Caco-2 (cell line): ENCODE measurements at places on chromosomes 2 and 18. TPM values are rescaled to one million over a fixed set of nuclear protein-coding genes. Genes with fewer than 3 reads are reported as not detected.

DNA sequence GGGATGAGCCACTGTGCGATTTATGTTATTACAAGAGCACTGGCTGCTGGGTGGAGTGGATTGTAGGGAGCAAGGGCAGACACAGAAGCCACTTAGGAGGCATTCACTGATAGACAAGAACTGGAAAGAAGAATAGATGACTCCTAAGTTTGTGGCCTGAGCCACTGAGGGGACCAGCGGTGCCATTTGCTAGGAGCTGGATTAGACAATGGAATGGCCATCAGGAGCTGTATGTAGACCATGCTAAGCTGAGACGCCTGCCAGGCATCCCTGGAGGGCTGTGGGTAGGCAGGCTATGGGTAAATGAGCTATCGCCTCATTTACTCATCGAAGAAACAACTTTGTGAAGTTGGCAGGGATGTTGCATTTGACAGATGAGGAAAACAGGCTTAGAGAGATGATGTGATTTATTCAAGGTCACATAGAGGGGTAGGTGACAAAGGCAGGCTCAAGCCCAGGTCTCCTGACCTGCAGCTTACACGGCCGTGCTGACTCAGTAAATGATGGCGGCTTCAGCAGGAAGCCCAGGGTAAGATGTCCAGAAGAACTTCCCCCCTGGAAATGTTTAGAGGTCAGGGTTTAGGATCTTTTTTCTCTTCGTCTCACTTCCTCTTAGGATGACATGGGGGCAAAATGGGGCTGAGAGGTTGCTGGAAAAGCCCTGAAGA, 2.8 kb downstream of the MFSD2B start:
- H3K4me1 ChIP-seq: peaks cover 22% of the 10 kb centered on the region
- no peak overlapping the region for H3K4me3 ChIP-seq
- H3K36me3 ChIP-seq: no peaks in the 10 kb centered on the region
- DNase-seq: no peak

DNA sequence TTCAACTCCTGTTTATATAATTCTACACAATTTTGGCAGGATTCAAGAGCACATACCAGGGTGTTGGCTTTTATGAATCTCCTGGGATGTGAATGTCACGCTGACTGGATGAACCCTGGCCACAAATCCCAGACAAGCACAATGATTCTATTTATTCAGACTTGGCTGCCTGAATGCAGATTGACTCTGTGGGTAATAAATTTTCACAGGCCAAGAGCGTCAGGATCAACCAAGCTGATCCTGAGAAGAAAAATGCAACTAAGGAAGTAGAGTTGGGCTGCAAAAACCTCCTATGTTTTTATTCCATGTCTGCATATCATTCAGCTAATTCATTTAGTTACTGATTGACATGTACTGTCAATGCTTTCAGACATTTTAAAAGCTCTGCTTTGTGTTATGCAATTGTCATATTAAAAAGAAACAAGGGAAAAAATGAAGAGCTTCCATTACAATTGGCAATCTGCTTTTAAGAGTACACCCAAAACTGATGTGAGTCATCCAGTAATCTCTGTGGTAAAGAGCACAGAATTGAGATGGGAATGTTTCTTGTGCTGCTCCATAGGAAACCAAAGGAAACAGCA, 173.0 kb upstream of the REV1 start:
- no peak overlapping the region for H3K27ac ChIP-seq
- no peaks in the 10 kb centered on the region for H3K4me1 ChIP-seq
- H3K4me3 ChIP-seq: no peak overlapping the region
- no peaks in the 10 kb centered on the region for H3K27me3 ChIP-seq
- no peak for DNase-seq

DNA sequence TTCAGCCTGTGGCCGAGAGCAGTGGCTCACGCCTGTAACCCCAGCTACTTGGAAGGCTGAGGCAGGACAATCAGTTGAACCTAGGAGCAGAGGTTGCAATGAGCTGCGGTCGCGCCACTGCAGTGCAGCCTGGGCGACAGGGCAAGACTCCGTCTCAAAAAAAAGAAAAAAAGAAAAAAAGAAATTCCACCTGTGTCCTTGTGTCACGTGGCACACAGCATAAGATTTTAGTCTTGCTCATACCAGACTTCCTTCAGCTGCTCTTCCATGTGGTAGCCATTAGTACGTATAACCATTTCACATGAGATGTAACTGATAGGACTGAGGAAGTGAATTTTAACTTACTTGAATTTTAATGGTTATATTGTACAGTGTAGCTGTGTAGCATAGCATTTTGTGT, 4.0 kb downstream of the NOP58 start:
- H3K36me3 ChIP-seq: no peaks in the 10 kb centered on the region; the same call in 1 of the 2 replicates
- no peak overlapping the region for H3K27ac ChIP-seq
- H3K4me3 ChIP-seq: no peak overlapping the region
- no peaks in the 10 kb centered on the region for H3K27me3 ChIP-seq

DNA sequence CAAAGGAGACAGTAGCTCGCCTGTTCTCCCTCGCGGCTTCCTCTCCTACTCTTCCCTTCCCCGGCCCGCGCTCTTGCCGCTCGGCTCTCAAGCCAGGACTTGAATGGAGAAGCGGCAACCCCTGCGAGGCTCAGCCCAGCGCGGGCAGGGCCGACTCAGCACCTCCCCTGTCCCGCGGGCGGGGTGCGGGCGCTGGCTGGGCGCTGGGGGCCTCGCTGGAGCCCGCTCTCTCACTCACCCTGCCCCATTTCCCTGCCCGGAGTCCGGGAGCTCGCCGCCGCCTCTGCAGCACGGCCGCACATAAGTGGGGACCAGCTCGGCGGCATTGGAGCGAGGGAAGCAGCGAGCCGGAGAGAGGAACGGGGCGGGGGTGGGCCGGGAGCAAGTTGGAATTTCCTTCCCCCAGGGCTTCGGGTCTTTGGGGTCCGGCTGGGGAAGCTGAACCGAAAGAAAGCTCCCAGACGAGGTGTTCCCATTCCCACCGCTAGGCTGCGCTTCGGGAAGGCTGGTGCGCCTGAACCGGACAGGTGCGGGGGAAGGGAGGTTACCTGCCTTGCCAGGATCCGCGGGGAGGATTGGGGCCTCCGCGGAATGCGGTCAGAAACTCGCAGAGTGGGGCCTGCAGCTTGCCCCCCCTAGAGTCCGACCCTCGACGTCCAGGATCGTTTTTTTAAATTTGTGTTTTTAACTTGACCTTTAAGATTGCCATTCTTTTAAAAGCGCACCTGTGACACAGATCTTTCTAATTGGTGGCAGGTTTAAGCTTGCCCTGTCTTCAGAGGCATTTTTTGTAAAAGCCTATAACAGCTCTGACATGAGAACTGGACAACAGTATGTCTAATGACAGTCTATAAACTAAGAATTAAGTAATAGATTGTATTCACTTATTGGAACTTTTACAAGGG, at the start of gene COBLL1:
COBLL1 (minus strand) TSS at position 105 of the 905 bp plus-strand sequence. CDS start 627 bp downstream, outside the sequence.
- H3K4me3 ChIP-seq: peak within 1 kb of the TSS; percentile 86
- no peaks in the 10 kb centered on the region for H3K27me3 ChIP-seq
- H3K4me1 ChIP-seq: peaks cover 27% of the 10 kb centered on the region
- peak within 1 kb of the TSS; percentile 92 for H3K27ac ChIP-seq
- H3K36me3 ChIP-seq: peaks cover 2% of the 10 kb centered on the region; the same call in 1 of the 2 replicates

DNA sequence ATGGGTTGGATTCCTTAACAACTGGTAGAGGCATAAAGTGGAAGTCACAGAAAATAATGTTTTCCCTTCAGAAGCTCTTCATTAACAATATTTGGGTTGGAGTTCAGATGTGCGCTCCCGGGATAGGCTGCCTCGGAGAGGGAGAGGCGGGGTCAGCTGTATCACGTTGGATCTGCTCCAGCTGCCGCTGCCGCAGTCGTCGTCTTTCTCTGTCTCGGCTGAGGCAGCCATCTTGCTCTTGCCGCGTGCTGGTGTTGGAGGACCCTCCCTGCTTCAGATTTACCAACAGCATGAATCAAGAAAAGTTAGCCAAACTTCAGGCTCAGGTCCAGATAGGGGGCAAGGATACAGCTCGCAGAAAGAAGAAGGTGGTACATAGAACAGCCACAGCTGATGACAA, 35.1 kb downstream of the TANC1 start:
- no peak overlapping the region for H3K27ac ChIP-seq
- no peaks in the 10 kb centered on the region for H3K27me3 ChIP-seq
- H3K36me3 ChIP-seq: no peaks in the 10 kb centered on the region; the same call in 1 of the 2 replicates
- H3K4me1 ChIP-seq: peaks cover 9% of the 10 kb centered on the region

DNA sequence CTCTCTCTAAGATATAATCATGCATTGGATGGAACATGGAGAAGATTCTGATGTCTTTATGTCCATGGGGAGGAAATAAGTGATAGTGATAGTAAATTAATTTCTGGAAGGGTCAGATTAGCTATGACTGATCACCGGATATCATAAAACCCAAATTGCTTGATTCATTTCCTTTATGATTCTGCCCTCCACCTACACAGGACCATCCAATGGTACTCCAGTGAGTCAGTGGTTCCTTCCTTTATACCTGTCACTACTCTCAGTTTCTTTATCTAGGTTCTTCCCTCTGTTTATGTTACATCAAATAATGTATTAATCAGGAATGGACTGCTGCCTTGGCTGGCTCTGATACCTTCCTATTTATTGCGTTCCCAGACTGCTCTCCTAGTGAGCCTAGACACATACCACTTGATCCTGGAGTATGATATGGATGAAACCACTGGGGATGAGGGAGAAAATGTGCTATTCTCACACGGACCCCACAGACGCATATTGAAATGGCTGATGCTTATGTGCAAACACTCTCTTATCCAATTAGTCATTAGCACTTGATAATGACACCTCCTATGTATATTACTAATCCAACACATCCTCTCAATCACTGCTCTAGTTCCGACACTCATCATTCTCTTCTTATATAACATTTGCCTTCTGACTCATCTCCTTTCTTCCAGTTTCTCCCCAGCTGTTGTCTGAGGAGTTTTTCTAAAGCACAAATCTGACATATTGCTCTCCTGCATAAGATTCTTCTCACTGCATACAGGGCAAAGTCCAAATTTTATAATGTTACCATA, 315.6 kb downstream of the INSIG2 start:
- no peaks in the 10 kb centered on the region for H3K27me3 ChIP-seq
- 0 out of 2 replicates have a peak, but pooled peaks cover 3% of the 10 kb centered on the region for H3K4me1 ChIP-seq
- H3K36me3 ChIP-seq: no peaks in the 10 kb centered on the region
- H3K27ac ChIP-seq: no peak overlapping the region

GRCh38 chr2:10481055-10481665, 33.0 kb upstream of the ODC1 start:
- no peak overlapping the region for H3K4me3 ChIP-seq
- DNase-seq: no peak
- peak overlapping the region; percentile 7 for H3K27ac ChIP-seq
- H3K4me1 ChIP-seq: peaks cover 23% of the 10 kb centered on the region
- no peaks in the 10 kb centered on the region for H3K27me3 ChIP-seq
- no peaks in the 10 kb centered on the region for H3K36me3 ChIP-seq

DNA sequence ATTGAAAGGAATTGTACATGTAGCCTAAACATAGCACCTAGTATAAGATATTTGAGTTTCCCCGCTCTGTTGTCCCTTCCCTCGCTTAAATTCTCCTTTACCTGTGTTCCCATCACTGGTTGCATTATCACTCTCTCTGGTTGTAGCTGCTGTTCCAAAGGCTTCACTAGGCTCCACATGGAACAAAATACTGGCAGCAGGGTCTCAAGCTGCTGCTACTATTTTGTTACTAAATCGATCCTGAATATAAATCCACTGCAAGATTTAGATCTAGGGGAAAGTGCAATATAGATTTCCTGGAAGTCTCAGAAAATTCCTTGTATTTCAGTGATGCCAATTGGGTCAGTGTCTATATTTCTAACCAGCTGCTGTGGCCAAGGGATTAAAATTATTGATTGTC, 443.5 kb downstream of the SATB2 start:
- no peak overlapping the region for H3K27ac ChIP-seq
- no peaks in the 10 kb centered on the region for H3K4me1 ChIP-seq
- no peak for DNase-seq
- no peaks in the 10 kb centered on the region for H3K36me3 ChIP-seq

- H3K4me1 ChIP-seq: no peaks in the 10 kb centered on the region
- H3K4me3 ChIP-seq: no peak overlapping the region
- no peaks in the 10 kb centered on the region for H3K36me3 ChIP-seq
- no peak for DNase-seq
- no peak overlapping the region for H3K27ac ChIP-seq
Measured at GRCh38 chr18:75034937-75035336, 174.0 kb downstream of the PTGR3 start.

- no peak for DNase-seq
- peaks cover 4% of the 10 kb centered on the region for H3K36me3 ChIP-seq
- no peak overlapping the region for H3K27ac ChIP-seq
- H3K4me3 ChIP-seq: no peak overlapping the region
Measured at GRCh38 chr2:65064728-65065552, 8.7 kb downstream of the CEP68 start.

- H3K36me3 ChIP-seq: no peaks in the 10 kb centered on the region
- no peak for DNase-seq
- H3K27me3 ChIP-seq: no peaks in the 10 kb centered on the region
- no peak overlapping the region for H3K4me3 ChIP-seq
Measured at GRCh38 chr2:187324631-187325030, 123.4 kb downstream of the CALCRL start.

GRCh38 chr2:43484323-43484930, 111.4 kb downstream of the THADA start:
- no peak for DNase-seq
- H3K4me1 ChIP-seq: peaks cover 14% of the 10 kb centered on the region
- H3K27ac ChIP-seq: no peak overlapping the region

DNA sequence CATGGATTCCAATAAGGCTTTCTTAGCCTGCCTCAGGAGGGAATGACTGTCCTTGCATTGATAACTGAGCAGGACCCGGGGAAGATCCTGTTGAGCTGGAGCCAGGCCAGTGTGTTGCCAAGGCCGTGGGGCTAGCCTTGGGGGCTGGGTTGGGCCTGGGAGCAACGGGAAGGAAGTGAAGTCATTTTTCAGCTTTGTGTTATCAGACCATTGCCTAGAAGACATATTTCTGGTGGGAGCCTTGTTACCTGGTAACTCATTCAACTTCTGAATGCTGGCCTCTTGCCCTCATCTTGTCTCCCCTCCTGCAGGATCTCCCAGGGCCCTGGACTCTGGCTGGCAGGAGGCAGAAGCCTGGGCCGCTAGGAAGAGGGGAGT, 92.7 kb upstream of the MGAT5 start:
- no peak overlapping the region for H3K27ac ChIP-seq
- no peaks in the 10 kb centered on the region for H3K27me3 ChIP-seq
- H3K4me3 ChIP-seq: no peak overlapping the region
- DNase-seq: no peak
- H3K4me1 ChIP-seq: no peaks in the 10 kb centered on the region
- no peaks in the 10 kb centered on the region for H3K36me3 ChIP-seq

GRCh38 chr2:6878549-6878948, 972 bp downstream of the RSAD2 start:
- H3K27ac ChIP-seq: no peak overlapping the region
- no peaks in the 10 kb centered on the region for H3K4me1 ChIP-seq
- no peaks in the 10 kb centered on the region for H3K27me3 ChIP-seq
- no peak for DNase-seq
- no peaks in the 10 kb centered on the region for H3K36me3 ChIP-seq
- no peak overlapping the region for H3K4me3 ChIP-seq

Gene FAP
- total RNA-seq: not detected in 2 replicates

Gene CFC1
- not detected in 2 replicates for total RNA-seq

Gene C2orf15
- 11.3 and 12.5 TPM in 2 replicates for total RNA-seq

Gene PRADC1
- 24.1 and 25.4 TPM in 2 replicates for total RNA-seq

Gene CCDC178
- not detected in 2 replicates for total RNA-seq

Gene ARHGEF4
- total RNA-seq: 1.8 and 2.8 TPM in 2 replicates

Gene METTL5
- total RNA-seq: 75.1 and 82.4 TPM in 2 replicates

Gene CHST9
- 20.6 and 26.5 TPM in 2 replicates for total RNA-seq

Gene TUBA4B
- not detected in 2 replicates for total RNA-seq

Gene CRYBA2
- 0.59 TPM in 1 of 2 replicates, not detected in the other for total RNA-seq

Gene KIAA2012
- 0.27 and 0.37 TPM in 2 replicates for total RNA-seq
